ENCODE measurements at places on chromosomes 4 and X.

DNA sequence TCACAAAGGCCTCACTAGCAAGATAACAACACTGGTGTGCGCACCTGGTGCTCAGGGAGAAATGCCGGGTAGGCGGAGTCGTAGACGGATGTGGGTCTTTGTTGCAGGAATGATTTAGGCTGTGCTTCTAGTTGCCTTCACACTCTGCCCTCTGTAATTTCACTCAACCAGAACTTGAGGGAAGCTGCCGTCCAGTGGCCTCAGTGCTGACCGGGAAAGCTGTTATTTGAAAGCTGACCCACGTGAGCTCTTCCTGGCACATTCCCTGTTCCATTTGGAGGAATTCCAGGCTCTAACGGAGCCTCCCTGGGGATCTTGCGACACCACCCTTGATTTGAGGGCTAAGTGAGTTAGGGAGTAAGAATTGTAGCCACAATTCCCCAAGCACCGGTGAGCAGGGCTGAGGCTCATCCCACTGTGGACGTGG, 15.9 kb downstream of the SH3TC1 start:
- peak; percentile 44 for DNase-seq

DNA sequence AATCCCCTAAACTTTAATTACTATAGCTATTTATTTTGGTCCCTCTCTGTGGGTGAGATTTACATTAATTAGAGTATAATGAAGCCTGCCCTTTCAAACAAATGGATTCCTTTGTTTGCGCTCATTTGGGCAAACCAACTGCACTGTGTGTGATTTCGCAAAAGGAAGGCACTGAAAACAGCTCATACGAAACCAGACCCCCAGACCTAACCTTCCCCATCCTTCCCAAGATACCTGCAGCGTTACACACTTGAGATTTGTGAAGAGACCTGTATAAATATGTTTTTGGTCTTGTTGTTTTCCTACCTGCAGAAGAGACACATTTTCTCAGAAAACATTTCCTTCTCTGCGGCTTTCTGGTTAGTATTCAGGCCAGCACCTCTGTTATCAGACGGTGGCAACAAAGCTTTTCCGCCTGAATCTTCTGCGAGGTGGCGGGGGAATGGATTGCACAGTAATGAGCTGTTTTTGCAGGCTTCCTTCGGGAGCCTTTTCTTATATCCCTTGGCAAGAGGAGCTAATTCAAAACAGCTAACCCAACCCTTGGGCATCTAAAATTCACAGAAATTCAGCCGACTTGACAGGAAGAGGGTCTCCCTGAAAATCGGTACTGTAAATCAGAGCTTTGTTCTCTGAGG, 47.6 kb downstream of the CBLL2 start:
- no peak for DNase-seq

DNA sequence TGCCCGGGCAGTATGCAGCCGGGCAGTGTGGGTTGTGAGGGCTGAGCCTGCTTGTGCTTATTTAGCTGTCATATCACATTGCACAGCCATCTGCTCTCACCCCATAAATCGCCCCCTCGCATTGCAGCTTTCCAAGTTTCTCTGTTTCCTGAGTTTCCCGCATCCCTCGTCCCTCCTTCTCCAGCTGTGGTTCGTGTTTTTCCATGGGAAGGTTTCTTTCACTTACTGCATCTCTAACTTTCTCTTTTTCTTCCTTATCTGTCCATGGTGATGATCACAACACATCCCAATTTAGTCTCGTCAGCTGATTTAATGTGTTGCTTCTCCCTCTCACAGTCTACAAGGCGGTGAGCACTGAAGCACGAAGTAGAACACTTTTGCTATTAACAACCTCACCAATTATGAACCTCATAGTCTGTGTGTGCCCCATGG, 118.1 kb downstream of the ENPP6 start:
- DNase-seq = no peak

DNA sequence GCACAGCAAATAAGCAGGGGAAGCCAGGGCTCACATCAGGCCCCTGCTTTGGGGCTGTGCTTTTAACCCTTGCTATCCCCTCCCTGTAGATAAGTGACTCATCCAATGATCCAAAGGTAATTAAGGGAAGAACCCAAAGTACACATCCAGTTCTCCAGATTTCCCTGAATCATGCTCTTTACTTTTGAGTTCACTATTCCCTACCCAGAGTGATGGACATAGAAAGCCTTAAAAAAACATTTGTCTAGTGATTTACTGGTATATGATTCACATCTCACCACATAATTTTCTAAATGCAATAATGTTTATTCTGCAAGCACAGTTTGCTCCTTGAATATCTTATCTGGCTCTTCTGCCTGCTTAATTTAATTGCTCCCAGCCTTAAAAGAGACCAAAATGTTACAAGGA, 136.2 kb downstream of the PPP3CA start:
- DNase-seq = no peak

DNA sequence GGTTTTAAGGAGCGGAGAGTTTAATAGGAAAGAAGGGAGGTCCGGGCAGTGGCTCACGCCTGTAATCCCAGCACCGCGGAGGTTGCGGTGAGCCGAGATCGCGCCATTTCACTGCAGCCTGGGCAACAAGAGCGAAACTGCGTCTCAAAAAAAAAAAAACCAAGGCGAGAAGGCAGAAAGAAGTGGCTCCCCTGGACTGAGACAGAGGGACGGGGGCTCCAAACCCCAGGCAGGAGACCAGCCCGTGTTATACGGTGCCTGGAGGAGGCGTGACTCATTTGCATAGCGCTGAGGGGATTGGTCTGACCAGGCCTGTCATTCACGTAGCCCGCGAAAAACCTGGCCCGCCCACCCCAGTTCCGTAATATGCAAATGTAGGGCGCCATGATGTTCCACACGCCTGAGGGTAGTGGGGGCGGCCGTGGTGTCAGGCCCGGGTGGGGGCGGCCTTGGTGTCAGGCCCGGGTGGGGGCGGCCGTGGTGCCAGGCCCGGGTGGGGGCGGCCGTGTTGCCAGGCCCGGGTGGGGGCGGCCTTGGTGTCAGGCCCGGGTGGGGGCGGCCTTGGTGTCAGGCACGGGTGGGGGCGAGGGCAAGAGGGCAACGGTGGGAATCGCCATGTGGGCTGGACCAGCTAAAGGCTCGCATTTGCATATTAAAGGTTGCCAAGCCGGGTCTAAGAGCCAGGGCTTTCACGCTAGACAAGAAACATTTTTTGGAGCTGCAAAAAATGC, 2.1 kb downstream of the PLCXD1 start:
- peak; percentile 45 for DNase-seq

DNA sequence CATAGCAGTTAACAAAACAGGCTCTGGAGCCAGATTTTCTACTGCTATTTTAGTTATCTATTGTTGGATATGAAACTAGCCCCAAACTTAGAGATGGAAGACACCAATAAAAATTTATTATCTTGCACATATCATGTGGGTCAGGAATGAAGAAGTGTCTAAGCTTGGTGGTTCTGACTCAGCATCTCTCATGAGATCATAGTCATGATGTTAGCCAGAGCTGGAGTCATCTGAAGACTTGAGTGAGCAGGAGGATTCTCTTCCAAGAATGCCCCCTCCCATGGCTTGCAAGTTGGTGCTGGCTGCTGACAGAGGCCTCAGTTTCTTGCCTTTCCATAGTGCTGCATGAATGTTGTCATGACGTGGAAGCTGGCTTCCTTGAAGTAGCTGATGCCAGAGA, 68.2 kb upstream of the TAPT1 start:
- DNase-seq = no peak

- DNase-seq = no peak
These were observed 39.9 kb upstream of the TMEM192 start for GRCh38 chr4:165152527-165152926.

DNA sequence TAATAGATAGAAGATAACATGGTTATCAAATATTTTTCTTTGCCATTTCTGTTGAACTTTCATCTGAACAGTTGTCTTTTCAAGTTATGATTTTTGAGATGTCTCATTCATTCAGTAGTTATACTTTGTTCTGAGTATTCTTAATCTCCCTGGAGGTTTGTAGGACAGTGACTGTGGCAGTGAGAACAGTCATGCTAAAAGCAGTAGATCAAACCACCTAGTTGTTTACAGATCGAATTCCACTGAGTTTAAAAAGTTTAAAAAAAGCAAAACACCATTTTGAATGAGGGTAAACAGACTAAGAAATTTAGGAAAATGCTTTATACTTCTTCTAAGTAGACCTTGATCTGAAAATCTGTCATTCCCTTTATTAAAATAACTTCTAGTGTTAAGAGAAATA, 107.2 kb downstream of the CEP135 start:
- DNase-seq = no peak

GRCh38 chrX:66045894-66046293, 6.0 kb upstream of the VSIG4 start:
- no peak for DNase-seq

DNA sequence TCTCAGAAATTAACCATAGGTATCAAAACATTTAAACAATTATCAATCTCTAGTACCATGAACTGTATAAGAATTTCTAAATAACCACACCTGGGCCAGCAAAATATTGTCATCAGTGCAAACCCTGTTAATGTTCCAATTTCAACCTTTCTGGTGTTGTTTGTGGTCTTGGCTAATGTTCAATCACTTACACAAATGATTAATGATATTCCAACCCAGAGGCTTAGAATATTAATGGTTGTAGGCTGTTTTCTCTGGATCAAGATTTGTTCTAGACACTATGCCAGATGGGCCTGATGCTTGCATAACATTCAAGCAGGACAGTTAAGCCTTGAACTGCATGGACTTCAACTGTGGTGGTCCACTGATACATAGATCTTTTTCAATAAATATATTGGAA, 69.1 kb downstream of the HS3ST1 start:
- DNase-seq = no peak

DNA sequence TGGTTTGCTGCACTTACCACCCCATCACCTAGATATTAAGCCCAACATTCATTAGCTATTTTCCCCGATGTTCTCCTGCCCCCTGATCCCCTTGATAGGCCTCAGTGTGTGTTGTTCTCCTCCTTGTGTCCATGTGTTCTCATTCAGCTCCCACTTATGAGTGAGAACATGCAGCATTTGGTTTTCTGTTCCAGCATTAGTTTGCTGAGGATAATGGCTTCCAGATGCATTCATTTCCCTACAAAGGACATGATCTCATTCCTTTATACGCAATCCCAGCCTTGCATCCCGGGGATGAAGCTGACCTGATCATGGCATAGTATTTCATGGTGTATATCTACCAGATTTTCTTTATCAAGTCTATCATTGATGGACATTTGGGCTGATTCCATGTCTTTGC, 99.0 kb upstream of the DCAF12L2 start:
- DNase-seq = no peak

DNA sequence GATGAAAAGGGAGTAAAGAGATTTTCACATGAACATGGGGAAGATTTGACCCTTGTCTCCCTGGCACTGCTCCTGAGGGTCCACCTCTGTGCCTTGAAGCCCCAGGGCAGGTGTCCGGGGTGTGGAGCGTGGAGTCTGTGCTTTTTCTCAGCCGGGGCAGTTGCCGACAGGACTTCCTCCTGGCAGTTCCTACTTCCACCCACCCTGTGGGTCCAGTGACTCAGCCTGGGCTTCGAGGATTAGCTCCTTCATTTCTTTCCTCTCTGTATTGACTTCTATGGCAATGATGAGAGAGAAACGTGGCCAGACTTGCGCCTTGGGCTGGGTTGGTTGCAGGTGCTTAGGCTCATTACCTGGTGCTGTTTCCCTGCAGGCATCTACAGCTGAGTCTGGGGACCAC, 35.9 kb upstream of the CLCN4 start:
- DNase-seq = no peak

- no peak for DNase-seq
These were observed 10.1 kb downstream of the SCARB2 start for GRCh38 chr4:76203541-76203940.

DNA sequence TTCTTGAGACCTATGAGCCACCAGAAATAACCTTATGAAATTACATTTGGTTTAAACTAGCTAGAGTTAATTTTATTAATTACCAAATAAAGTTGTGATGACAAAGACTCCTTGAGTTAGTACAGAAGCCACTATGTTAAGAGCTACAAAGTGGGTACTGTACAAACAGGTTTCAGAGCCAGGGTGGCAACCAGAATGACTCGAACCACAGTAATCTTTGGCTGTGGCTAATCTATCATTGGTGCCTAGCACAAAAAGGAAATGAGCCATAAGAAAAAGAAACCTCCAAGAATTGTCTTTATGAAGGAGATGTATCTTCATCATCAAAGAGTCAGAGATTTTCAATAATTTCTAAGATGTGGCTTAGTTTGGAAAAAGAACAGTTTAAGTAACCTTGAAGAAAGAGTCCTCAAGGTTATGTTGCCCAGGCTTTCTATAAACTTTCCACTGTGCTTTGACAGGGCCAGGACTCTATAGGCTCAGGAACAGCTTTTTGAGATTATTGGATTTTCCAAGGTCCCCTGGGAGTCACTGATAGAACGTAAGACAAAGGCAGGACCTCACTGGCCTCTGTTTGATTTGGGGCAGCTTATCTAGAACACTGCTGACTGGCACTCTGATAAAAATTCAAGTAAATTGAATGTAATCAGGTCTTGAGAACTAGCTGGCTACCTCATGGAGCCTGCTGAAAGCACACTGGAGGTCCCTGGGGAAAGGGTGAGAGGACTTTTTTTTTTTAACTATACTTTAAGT, 777.7 kb downstream of the STIM2 start:
- no peak for DNase-seq

DNA sequence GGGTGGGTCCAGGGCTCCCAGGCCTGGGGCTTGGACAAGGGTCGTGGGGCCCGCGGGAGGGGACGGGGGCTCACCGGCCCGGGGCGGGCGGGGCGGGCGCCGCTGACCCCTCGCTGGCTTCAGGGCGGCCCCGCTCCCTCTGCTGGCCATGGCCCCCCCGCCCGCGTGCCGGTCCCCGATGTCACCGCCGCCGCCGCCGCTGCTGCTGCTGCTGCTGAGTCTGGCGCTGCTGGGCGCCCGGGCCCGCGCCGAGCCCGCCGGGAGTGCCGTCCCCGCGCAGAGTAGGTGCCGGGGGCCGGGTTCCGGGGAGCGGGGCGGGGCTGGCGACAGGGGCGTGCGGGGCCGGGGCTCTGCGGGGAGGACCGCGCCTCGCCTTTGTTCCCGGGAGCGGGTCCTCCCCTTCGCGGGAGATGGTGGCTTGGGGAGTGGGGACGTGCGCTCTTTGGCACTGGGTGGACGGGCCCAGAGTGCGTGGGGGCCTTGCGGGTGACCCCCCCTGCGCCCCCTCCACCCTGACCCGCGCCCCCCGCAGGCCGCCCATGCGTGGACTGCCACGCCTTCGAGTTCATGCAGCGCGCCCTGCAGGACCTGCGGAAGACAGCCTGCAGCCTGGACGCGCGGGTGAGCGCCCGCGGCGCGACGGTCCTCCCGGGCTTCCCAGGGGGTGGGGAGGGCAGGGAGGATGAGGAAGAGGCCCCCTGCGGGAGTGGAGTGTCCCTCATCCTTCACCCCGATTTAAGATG, 16.8 kb upstream of the NAT8L start:
- no peak for DNase-seq

GRCh38 chr4:77097611-77098010, 21.8 kb upstream of the CCNI start:
- no peak for DNase-seq

- no peak for DNase-seq
These were observed 316.3 kb downstream of the DCTD start for GRCh38 chr4:182600856-182601255.

- no peak for DNase-seq
These were observed 64.4 kb downstream of the CHST7 start for GRCh38 chrX:46637938-46638337.
